ENCODE measurements at places on chromosomes 12 and 14. TPM values are rescaled to one million over a fixed set of nuclear protein-coding genes. Genes with fewer than 3 reads are reported as not detected.

Gene PIP4K2C
- 26.9 TPM for total RNA-seq

Gene KRT78
- total RNA-seq: not detected

DNA sequence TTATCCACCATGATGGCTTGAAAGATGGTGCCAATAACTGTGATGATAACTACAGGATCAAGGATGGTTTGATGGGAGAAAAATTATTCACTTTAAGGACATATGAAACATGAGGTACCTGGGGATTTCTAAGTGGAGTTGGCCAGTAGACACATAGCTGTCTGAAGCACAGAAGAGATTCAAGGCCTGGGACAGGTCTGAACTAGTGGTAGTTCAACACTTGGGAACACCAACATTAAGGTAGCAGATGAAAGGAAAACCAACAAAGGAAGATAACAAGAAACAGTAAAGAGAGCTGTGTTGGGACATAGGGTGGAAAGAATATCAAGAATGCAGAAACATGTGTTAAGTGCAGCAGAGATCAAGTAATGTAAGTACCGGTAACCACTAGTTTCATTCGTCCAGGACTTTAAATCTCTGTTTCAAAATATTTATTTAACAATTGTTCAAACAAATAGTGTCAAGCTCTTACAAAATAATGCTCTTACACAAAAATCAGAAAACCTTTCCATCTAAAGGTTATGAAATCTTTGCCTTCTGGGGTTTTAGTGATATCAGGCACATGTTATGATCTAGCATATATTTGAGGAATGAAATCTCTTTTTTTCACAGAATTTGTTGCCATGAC lies 104.7 kb downstream of the ST8SIA1 start:
- H3K4me3 ChIP-seq: no peak overlapping the region
- no peak overlapping the region for H3K27ac ChIP-seq
- H3K4me1 ChIP-seq: no peaks in the 10 kb centered on the region
- no peak for DNase-seq
- H3K36me3 ChIP-seq: no peaks in the 10 kb centered on the region
- H3K27me3 ChIP-seq: no peaks in the 10 kb centered on the region

DNA sequence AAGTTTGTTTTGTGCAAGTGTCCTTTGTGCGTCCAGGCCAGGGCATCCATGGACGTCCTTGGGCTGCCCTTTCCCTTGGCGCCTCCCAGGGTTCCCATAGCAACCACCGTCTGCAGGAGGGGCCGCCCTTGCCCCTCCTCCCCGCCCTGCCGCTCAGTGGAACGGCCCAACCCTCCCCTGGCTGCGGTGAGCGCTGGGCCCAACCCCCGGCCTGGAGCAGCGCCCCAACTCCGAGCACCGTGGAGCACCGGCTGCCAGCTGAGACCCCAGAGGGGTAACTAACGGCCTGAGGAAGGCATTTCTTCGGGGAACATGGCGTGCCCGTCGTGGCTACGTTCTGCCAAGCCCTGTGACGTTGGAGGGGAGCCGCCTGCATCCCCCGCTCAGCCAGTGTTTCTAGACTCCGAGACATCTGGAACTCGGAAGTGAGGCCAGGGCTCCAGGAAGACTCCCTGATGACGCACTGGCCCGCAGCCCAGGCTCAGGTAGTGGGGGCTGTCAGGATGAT lies 5.3 kb upstream of the ACACB start:
- H3K36me3 ChIP-seq: no peaks in the 10 kb centered on the region
- peak; percentile 81 for DNase-seq
- peak overlapping the region; percentile 49 for H3K4me3 ChIP-seq
- H3K4me1 ChIP-seq: peaks cover 11% of the 10 kb centered on the region
- no peaks in the 10 kb centered on the region for H3K27me3 ChIP-seq

DNA sequence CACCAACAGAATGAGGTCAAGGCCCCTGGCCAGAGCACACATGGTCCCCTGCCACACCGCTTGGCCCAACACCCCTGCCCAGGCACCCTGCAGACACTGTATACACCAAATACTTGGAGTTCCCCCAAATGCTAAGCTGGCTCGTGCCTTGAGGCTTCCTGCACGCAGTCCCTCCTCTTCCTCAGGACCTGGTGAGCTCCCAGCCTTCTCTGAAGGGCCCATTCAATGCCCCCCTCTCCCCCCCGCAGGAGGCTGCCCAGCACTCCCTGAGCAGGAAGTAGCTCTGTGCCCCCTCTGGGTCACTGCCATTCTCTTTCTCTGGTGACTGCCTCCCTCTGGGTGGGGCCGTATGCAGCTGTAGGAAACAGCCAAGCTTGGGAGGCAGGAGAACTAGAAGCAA lies 75.3 kb downstream of the ITPK1 start:
- no peaks in the 10 kb centered on the region for H3K4me1 ChIP-seq
- H3K4me3 ChIP-seq: no peak overlapping the region
- no peaks in the 10 kb centered on the region for H3K36me3 ChIP-seq
- no peak for DNase-seq

GRCh38 chr12:117102800-117103181 lies 3.6 kb upstream of the TESC start:
- no peak overlapping the region for H3K4me3 ChIP-seq
- peaks cover 15% of the 10 kb centered on the region for H3K27me3 ChIP-seq
- no peak for DNase-seq
- H3K36me3 ChIP-seq: no peaks in the 10 kb centered on the region
- H3K4me1 ChIP-seq: no peaks in the 10 kb centered on the region

- H3K27me3 ChIP-seq: no peaks in the 10 kb centered on the region
- no peak for DNase-seq
- no peaks in the 10 kb centered on the region for H3K4me1 ChIP-seq
These were observed 8.4 kb downstream of the GEMIN2 start for GRCh38 chr14:39122330-39123138.

DNA sequence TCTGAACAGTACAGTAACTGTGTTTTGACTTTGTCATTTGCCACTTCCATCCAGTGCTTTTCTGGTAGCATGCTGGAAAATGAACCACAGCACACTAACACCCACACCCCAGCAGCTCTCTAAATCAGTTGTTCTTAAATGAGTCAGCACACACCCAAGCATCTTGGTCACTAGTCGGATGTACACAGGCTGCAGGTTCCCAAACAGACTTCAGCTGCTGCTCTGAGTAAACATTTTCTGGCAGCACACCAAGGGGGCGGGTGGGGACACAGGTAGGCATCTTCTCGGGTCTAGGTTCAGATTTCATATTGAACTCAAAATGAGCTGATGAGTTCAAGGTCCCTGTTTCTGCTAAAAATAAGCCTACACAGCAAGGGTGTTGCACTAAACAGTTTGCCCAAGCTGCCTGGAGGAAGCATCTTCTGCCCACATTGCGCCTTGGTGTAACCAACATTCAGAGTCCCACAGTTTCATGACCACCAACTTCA lies 39.8 kb downstream of the IFNG start:
- no peak for DNase-seq
- H3K27me3 ChIP-seq: no peaks in the 10 kb centered on the region
- H3K4me1 ChIP-seq: no peaks in the 10 kb centered on the region
- H3K36me3 ChIP-seq: no peaks in the 10 kb centered on the region
- no peak overlapping the region for H3K27ac ChIP-seq

GRCh38 chr12:95723693-95724384 lies 66.7 kb downstream of the NTN4 start:
- no peaks in the 10 kb centered on the region for H3K36me3 ChIP-seq
- no peak overlapping the region for H3K4me3 ChIP-seq
- no peaks in the 10 kb centered on the region for H3K4me1 ChIP-seq
- no peak for DNase-seq

- DNase-seq: no peak
- H3K4me3 ChIP-seq: no peak overlapping the region
- H3K36me3 ChIP-seq: no peaks in the 10 kb centered on the region
- no peaks in the 10 kb centered on the region for H3K27me3 ChIP-seq
These were observed 223.5 kb downstream of the BTG1 start for GRCh38 chr12:91922139-91922538.

Gene RABGGTA
- total RNA-seq: 41.6 TPM

Gene CISTR
- total RNA-seq: not detected

Gene GARIN6
- total RNA-seq: not detected

DNA sequence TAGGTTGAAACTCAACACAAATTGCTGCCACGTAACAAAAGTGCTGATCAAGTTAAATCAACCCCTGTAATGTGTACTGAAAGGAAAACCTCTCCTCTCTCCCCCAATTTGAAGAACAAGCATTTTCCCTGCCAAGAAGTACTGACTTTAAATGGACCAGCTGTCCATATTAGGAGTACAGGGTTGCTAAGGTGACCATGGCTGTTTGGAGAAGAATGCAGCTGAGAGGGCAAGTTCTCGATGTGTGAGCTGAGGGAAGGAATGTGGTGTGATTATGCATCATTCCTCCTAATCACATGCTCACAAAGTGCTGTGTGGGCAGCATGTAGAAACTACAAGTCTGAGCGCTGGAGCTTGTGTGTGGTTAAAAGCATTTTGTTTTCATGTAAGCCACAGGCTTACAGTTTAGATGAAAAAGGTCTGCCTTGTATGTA lies 50.9 kb upstream of the CCT2 start:
- DNase-seq: peak; percentile 66
- no peak overlapping the region for H3K4me3 ChIP-seq
- H3K36me3 ChIP-seq: no peaks in the 10 kb centered on the region

- no peak overlapping the region for H3K27ac ChIP-seq
- no peaks in the 10 kb centered on the region for H3K27me3 ChIP-seq
- no peak overlapping the region for H3K4me3 ChIP-seq
- no peaks in the 10 kb centered on the region for H3K4me1 ChIP-seq
These were observed 68.6 kb downstream of the EP400 start for GRCh38 chr12:132018193-132018916.

DNA sequence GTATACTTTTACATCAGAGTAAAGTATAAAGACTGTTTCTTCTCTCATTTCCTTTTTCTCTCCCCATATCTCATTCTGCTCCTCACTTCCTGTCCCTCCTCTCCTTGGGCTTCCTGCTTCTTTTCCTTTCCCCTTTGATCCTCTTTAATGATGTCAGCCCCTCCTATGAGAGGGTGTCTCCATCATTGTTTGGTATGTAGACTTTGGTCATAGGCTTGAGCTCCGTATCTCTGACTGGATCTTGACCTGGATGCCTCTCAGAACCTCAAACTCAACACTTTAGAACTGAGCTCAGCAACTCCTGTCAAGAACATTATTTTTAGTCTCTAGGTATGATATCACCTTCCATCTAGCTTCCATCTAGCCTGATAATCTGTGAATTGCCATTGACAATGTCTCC lies 50.3 kb downstream of the AKAP6 start:
- DNase-seq: no peak
- no peaks in the 10 kb centered on the region for H3K27me3 ChIP-seq
- H3K36me3 ChIP-seq: no peaks in the 10 kb centered on the region

GRCh38 chr12:52204931-52205505 lies 13.2 kb upstream of the KRT80 start:
- DNase-seq: no peak
- H3K27ac ChIP-seq: no peak overlapping the region
- no peaks in the 10 kb centered on the region for H3K4me1 ChIP-seq
- H3K4me3 ChIP-seq: no peak overlapping the region

DNA sequence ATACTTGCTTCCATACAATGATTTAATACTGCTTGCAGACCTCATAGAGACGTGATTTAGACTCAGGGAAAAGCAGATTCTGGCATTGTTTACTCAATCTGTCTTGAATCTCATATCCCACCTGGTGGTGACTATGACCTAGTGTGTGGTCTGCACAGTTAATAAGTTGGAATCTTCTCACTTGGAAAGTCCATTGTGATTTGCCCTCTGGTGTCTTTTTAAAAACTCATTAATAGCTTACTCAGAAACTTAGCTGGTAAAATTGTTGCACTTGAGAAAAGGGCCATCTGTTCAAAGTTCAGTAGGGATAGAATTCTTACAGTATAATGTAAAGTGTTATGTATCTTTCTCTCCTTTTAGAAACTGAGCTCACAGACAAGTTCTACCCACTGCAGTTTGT lies 106.0 kb downstream of the PELI2 start:
- no peak for DNase-seq
- H3K27ac ChIP-seq: no peak overlapping the region
- no peak overlapping the region for H3K4me3 ChIP-seq
- no peaks in the 10 kb centered on the region for H3K4me1 ChIP-seq

Gene PZP
- total RNA-seq: under 0.01 TPM

Gene PLEKHG7
- not detected for total RNA-seq

Gene CLEC2A
- total RNA-seq: not detected

Gene TOMM20L
- not detected for total RNA-seq

- no peaks in the 10 kb centered on the region for H3K27me3 ChIP-seq
- peak overlapping the region; percentile 97 for H3K27ac ChIP-seq
- DNase-seq: peak; percentile 74
- H3K4me1 ChIP-seq: peaks cover 4% of the 10 kb centered on the region
- peak overlapping the region; percentile 81 for H3K4me3 ChIP-seq
These were observed 690 bp upstream of the DTX3 start for GRCh38 chr12:57603815-57604453.

Gene NXPH4
- not detected for total RNA-seq

- H3K36me3 ChIP-seq: no peaks in the 10 kb centered on the region
- H3K27ac ChIP-seq: no peak overlapping the region
- H3K27me3 ChIP-seq: no peaks in the 10 kb centered on the region
These were observed 61.8 kb downstream of the PITPNM2 start for GRCh38 chr12:123089140-123089539.

GRCh38 chr12:60101715-60102114 lies 505.9 kb downstream of the SLC16A7 start:
- H3K36me3 ChIP-seq: no peaks in the 10 kb centered on the region
- DNase-seq: no peak
- no peak overlapping the region for H3K27ac ChIP-seq
- no peak overlapping the region for H3K4me3 ChIP-seq
- no peaks in the 10 kb centered on the region for H3K27me3 ChIP-seq
- no peaks in the 10 kb centered on the region for H3K4me1 ChIP-seq

Gene PRR4
- total RNA-seq: 2.4 TPM

DNA sequence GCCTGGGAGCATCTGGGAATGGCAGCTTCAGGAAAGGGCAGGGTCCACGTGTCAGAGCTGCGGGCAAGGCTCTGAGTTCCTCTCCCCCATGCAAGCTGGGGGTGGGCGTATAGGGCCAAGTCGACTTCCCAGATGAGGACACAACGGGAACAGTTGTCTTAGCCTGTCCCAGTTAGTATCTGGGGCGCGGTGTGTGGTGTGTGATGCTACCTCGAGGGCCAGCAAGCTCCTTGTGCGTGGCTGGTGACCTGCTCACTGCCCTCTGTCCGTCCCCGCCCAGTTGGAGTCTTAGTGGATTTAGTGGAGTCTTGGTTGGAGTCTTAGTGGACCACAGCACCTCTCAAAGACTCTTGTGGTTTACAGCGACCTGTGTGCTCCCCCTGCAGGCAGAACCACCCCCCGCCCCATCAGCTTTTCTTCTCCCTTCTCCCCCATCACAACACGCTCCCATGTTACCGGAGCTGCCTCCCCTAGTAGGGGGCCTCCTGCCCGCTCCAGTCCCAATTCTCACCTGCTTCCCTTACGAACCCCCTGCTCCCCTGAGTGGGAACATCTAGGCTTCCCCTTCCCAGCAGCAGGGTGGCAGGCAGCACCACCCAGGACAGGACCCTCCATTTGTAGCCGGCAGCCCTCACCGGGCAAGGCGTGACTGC lies 8.7 kb downstream of the ASPG start:
- H3K27ac ChIP-seq: no peak overlapping the region
- no peaks in the 10 kb centered on the region for H3K36me3 ChIP-seq
- no peaks in the 10 kb centered on the region for H3K4me1 ChIP-seq
- DNase-seq: no peak

GRCh38 chr12:27797301-27798025 lies 17.4 kb upstream of the MANSC4 start:
- no peaks in the 10 kb centered on the region for H3K36me3 ChIP-seq
- DNase-seq: no peak
- H3K4me3 ChIP-seq: no peak overlapping the region

GRCh38 chr14:77041881-77042545 lies 13.5 kb upstream of the IRF2BPL start:
- H3K27ac ChIP-seq: peak overlapping the region; percentile 91
- no peaks in the 10 kb centered on the region for H3K27me3 ChIP-seq
- H3K4me3 ChIP-seq: no peak overlapping the region
- H3K4me1 ChIP-seq: peaks cover 33% of the 10 kb centered on the region
- H3K36me3 ChIP-seq: no peaks in the 10 kb centered on the region
- DNase-seq: peak; percentile 86

Data from breast epithelium (tissue), 4 donors.